ENCODE measurements at places on chromosomes 3 and 15.

DNA sequence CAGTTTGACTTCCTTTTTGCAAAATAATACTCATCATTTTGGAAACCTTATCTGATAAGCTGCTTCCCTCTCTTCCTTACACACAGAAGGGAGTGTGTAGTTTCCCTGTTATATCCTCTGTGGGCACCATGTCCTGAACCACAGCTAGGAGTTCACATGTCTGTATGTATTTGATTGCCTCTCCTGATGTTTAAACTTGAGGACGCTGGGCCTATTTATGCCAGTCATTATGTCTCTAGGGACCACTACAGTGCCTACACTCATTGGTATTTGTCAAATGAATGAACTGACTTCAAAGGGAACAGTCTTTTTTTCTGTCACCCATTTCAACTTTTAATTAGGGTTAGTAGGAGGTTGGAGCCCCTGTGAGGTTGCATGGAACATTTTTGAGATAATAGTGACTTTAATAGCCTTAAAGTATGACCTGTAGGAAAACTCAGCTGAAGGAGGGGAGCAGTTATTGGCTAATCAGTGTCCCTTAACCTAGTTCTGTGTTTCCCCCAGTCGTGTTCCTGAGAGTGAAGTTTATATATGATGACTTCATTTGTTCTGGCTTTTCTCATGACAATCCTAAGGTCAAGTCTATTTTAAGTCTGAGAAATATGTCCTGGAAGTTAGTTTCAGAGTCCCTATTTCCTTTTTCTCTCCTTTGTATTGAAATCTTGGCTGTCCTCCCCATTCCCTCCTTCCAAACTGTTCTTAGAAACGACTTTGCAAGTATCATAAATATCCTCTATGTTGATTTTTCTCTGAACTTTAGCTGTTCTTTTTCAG lies 28.9 kb downstream of the PDE8A start:
- no peak for DNase-seq

DNA sequence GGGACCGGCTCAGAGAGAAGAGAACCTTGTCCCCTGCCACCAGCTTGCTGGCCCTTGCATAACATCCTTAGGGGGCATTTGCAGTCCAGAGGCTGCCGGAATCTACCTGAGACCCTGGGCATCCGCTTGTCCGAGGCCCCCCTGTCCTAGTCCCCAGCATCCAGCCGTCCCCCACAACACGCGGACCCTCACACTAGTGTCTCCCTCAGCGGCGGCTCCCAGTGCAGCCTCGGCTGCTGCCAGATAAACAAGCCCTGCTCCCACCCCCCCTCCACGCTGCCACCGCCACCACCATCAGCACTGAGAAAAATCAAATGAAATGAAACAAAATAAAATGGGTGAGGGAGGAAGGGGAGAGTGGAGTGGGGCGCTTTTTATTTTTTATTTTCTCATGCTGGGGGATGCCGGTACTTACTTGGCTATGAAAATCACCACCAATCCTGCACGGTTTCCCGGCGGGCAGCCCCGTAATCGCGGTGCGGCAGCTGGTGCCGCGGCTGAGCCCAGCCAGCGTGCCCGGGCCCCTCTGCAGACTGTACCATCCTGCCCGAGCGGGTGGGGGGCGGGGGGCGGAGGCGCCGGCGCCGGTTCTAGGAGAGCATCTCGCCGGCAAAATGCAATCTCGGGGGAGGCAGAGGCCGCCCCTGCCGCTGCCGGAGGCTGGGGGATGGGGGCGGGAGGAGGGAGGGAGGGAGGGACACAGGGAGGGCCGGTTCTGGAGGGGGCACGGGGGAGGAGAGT lies at the start of gene ATP2B2:
ATP2B2 (minus strand) TSS at position 537 of the 741 bp plus-strand sequence. CDS start 56,043 bp downstream, outside the sequence.
- DNase-seq, result peak; percentile 33

- DNase-seq, result no peak
Measured at GRCh38 chr15:62920682-62921502, 121.7 kb upstream of the TPM1 start.

GRCh38 chr3:27865731-27866130 lies 143.6 kb upstream of the EOMES start:
- DNase-seq, result no peak

DNA sequence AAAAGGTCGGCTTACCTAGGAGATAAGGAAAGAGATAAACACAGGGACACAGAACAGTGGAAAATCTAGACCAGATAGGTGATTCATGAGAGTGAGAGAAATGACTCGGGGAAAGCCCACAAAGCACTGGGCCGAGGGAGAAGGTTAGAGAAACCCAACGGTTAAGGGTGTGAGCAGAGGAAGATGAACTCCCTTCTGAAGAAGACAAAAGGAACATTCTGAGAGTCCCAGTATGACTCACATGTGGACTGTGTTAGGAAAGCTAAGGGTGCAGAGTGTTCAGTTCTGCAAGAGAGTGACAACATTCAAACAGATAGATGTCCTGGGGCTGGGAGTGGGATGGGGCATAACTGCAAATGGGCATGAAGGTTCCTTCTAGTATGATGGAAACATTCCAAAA lies 83.0 kb downstream of the CNTN3 start:
- no peak for DNase-seq

DNA sequence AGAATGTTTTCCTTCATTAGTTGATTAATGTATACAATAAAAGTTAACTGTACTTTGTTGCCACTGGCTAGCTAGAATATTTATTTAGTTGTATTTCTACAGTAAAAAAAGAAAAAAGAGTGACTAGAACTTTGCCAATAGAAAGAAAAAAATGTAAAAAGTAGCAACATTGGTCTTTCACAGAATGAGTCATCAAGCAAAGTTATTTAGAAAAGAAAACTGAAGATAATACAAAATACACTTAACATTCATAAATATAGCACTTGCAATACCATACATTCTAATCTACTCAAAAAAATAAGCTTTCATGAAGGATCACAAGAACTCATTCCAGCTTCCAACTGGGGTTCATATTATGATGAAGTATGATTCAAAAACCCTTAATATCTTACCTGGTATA lies 83.4 kb downstream of the AQR start:
- DNase-seq, result no peak

GRCh38 chr3:133763797-133764683 lies 17.8 kb downstream of the TF start:
- no peak for DNase-seq

DNA sequence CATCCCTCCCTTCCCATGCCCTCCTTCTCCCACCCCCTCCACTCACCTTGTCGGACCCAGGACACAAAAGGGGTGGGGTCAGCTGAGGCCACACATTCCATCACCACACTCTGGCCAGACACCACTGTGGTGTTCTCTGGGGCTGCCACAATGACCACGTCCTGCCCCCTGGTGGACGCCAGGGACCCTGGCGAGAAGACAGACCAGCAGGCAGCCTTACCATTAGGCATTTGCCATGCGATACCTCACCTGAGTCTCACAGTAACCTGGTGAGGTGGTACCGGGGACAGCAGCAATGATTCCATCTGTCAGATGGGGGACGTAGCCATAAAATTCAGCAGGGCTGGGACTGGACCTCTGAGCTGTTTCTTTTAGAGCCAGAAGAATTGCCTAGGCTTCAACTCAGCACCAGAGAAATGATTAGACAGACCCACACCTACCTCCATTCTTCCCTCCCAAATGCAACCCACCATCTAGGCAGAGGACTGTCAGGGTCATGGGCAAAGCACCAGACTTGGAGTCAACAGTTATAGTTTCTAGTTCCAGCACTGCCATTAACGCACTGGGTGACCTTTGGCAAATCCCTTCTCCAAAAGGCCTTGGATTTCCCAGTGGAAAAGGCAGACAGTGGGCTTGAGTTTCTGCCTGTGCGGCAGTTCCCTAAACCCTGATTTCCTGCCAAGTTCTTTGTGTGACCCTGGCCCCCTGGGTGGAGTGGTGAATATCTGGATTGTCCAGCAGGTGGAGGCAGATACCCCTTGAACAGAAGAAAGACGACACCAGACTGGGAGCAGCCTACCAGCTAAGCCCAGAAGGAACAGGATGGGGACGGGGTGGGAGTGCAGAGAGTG lies 21.8 kb downstream of the IGDCC4 start:
- peak; percentile 16 for DNase-seq

GRCh38 chr15:64809649-64810496 lies 15.6 kb downstream of the PIF1 start:
- DNase-seq, result peak; percentile 11

DNA sequence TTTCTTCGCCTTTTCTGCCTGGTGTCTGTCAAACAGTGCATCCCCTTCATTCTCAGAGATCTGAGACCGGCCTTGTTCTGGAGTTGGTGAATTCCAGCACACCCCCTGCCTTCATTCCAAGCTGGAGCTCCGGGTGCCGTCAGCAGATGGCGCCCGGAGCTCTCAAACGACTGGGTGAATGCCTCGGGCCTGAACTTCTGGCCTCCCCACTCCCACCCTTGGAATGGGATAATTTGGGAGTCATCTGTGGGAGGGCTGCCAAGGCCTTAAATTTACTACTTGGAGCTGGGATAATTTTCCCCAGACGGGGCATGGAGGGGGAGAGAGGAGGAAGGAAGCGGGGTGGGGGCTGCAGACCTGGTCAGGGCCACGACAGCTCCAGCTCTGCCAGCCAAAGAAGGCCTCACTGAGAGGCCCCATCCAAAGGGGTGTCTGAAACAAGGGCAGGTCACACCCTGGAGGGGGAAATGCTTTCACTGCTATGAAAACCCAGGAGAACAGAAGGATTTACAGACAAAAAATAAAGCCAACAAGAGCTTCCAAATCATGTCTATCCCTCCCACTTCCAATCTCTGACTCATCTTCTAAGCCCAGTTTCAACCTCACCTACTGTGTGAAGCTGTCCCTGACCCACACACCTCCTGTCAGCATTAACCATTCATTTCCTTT lies 187.9 kb downstream of the OPA1 start:
- peak; percentile 43 for DNase-seq

- DNase-seq, result no peak
Measured at GRCh38 chr3:150490277-150490986, 55.9 kb downstream of the SERP1 start.

DNA sequence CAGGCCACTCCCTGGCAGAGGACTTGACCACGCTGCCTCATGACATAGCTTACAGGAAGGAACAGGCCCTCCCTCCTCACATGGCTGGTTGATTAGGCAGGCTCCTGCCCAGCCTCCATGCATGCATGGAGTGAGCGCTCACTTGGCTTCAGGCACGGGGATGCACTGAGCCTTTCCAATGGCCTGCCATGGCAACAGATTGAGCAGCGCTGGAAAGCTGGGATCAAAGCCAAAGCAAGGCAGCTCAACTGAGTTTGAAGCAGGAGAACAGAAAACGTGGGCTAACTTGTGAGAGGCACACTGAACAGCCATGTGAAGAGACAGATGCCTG lies 5.9 kb upstream of the GRAMD2A start:
- DNase-seq, result peak; percentile 63

GRCh38 chr3:30760040-30760695 lies 134.3 kb downstream of the GADL1 start:
- no peak for DNase-seq

DNA sequence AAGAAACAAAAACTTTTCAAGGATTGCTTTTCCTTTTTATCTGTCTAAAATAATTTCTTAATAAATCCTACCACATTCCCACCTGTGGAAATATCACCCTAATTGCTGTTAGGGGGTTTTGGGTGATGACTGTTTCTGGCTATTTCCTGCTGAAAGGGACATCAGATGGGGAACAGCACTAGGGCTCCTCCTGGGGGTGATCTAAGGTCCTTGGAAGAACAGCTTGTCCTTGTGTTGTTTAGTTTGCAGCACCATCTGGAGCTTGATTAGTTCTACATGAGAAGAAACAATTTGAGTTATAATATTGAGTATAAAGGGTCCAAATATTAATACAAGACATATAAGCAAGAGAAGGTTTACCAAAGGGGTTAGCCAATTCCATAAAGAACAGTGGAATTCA lies 18.7 kb downstream of the OR5H15 start:
- DNase-seq, result no peak

DNA sequence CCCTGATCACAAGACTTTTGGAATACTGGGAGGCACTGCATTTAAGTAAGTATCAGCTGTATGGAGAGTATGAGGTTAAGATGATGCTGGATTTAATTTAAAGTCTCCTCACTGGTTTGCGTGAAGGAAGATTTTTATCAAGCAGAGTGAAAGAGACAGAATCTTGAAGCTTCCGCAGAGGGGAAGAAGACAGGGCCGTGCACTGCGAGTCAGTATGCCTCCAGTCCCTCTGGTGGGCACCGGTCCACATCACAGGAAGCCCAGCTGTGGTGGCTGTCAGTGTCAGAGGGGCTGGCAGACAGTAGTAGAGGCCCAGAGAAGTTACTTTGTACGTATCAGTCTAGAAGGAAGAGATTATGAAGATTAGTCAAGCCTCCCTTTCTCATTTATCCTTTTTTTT lies 379.0 kb upstream of the TPRG1 start:
- DNase-seq, result no peak

DNA sequence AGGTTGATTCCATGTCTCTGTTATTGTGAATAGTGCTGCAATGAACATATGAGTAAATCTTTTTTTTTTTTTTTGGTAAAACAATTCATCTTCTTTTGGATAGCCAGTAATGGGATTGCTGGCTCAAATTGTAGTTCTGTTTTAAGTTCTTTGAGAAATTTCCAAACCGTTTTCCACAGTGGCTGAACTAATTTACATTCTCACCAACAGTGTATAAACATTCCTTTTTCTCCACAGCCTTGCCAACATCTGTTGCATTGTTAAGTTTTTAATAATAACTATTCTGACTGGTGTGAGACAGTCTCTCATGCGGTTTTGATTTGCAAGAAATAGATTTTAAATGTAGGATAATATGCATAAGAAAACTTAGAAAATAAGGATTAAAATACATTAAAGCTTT lies 279.0 kb upstream of the EPHA3 start:
- DNase-seq, result no peak

- no peak for DNase-seq
Measured at GRCh38 chr3:166900866-166901577, 479.1 kb downstream of the ZBBX start.

DNA sequence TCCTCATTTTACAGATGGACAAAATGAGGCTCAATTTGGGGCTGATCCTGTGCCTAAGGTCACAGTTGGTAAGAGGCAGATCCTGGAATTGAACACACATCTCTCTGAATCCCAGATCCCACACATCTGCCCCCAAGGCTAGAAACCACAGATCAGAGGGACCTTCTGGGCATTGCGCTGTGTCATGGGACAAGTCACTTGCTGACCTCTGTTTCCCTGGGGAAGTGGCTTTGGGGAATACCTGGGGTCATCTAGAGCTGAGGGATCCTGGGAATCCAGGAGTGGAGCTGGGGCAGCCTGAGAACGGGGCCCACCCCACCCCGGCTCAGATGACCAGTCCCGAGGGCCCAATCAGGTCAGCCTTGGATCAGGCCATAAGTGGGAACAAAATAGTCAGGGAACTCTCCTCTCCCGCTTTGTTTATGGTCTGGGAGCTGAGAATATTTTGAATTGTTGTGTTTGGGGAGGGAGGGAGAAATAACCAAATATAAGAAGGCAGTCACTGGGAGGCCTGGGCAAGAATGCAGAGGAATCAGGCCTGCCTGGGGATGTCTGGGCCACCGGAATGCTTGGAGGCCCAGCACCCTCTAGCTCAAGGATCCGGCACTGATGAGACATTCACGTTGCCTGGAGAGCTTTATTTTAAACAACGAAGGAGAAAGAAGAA lies 8.8 kb upstream of the SLC6A6 start:
- no peak for DNase-seq

GRCh38 chr3:38601956-38602550 lies 47.4 kb downstream of the SCN5A start:
- no peak for DNase-seq

- DNase-seq, result no peak
Measured at GRCh38 chr15:74417225-74417624, 16.5 kb downstream of the SEMA7A start.

- no peak for DNase-seq
Measured at GRCh38 chr15:57090496-57090859, 172.0 kb downstream of the TCF12 start.

- DNase-seq, result no peak
Measured at GRCh38 chr15:31102039-31102321, 455 bp upstream of the TRPM1 start.

Measured in caudate nucleus (tissue), 63 donors.